Foreskin melanocyte (primary cell): ENCODE measurements at places on chromosomes 13 and 19.
A peak's percentile ranks its signal among the peaks of the same experiment; 100 is the strongest.

DNA sequence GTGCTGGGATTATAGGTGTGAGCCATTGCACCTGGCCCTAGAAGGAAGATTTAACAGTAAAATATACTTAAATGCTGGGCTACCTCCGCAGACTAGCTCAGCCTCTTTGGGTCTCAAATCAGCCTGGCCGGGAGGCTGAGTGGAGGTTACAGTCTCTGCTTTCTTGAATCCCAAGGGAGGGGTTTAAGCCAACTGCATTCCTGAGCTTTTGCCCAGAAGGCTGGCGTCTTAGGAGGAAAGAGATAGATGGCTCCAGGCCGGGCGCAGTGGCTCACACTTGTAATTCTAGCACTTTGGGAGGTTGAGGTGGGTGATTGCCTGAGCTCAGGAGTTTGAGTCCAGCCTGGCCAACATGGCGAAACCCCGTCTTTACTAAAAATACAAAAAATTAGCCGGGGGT is 623 bp upstream of the C5AR1 start:
- no peak for DNase-seq

- DNase-seq: no peak
Measured at GRCh38 chr13:86581706-86582105, 782.5 kb upstream of the SLITRK6 start.

GRCh38 chr19:12912571-12912970 is 6.5 kb downstream of the SYCE2 start:
- no peak for DNase-seq

GRCh38 chr13:20654156-20654555 is 49.3 kb upstream of the IL17D start:
- no peak for DNase-seq

DNA sequence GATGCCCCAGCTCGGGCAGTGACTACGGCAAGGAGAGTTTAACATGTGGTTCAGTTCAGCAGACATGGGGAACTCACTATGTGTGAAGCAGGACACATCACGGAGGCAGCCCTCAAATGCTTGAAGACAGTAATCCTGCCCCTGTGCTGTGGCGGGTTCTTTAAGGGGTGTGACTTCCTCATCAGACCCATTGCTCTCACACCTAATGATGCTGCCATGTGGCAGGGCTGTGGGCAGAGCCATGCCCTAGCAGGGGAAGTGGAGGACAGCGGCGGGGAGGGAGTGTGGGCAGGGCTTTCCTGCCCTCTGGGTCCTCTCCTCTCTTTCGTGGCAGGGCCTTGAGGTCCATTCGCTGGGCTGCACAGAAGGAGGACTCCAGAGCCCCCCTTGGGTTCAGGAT is 131.1 kb upstream of the GJB6 start:
- DNase-seq: no peak

DNA sequence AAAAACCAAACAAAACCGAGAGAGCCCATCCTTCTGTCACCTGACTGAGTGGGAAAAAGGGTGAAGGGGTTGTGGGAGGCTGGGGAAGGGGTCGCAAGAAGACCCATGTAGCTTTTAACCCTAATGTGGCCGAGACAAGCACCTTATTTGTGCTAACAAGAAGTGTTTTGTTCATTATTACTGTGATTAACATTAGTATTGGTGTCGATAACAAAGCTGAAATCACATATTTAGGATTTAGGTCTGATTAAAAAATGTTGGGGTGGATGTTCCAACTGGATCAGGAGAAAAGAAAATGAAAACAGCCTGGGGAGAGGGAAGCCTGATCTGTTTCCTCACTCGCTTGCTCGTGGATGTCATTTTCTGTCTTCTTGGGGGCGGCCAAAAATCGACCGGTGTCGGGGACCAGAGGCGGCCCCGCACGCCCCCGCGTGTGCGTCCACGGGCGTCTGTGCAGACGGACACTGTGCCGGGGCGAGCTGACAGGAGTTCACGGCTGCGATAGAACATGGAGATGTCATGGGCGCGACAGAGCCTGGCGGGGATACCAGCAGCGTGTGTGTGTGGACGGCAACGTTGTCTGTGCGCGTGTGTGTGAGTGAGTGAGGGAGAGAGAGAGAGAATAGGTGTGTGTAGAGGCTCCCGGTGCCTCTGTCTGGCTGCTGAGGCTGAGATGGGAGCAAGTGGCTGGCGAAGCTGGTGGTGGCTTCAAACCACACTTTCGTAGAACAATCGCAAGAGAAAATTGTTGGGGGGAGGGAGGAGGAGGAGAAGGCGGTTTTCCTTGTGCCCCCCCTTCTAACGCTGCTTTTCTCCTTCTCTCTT is 29.1 kb downstream of the NFIX start:
- no peak for DNase-seq

DNA sequence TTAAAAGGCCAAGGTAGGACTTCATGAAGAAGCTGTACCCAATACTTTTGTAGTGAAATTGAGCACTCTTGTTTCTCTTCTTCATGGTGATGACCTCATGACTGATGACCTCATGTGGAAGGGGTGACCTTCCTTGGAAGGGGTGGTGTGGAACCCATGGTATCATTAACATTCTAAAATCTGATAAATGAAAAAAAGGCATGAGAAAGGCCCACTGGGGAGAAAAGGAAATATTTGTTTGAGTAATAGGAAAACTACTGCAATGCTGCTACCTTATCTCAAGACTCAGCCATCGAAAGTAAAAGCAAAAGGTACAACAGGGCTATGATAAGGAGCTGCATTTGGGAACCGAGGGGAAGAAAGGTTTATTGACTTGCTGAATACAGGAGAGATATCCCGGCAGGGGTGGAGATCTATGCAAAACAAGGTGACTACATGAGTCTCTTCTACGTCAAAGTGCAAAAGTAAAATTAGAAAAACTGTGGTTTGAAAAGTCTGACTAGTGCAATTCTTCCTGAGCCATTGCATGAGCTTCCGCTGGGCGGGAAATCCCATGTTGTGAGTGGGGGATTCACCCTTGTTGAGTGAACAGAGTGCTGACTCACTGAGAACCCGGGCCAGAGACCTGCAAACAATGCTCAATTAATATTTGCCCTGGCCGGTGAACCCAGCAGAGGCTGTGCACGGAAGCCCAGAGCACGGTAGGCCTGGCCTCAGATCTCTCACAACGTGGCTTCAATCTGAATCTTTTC is 138.9 kb upstream of the RFC3 start:
- peak; percentile 62 for DNase-seq

DNA sequence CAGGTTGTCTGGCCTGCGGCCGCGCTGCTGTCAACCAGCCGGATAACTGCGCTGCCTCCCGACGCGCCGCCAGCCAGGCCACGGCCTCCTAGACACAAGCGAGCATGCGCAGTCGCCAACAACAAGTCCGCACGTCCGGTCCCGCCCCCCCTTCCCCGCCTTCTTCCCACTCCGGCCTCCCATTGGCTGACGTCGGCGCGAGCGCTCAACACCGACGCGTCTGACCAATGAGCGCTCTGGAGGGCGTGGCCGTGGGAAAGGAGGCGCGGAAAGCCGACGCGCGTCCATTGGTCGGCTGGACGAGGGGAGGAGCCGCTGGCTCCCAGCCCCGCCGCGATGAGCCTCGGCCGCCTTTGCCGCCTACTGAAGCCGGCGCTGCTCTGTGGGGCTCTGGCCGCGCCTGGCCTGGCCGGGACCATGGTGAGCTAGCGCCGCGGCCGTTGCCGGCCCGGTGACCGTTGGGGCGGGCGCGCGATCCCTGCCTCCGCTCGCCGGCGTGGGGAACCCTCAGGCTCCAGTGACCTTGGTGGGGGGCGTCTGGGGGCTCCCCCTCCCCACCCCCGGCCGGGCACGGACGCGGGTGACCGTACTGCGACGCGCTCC is at the start of gene GPX4:
Gene GPX4, plus strand, starts transcription at position 287 of the 603 bp plus-strand sequence. Its CDS starts 50 bp downstream, at position 337.
- DNase-seq: peak; percentile 98

DNA sequence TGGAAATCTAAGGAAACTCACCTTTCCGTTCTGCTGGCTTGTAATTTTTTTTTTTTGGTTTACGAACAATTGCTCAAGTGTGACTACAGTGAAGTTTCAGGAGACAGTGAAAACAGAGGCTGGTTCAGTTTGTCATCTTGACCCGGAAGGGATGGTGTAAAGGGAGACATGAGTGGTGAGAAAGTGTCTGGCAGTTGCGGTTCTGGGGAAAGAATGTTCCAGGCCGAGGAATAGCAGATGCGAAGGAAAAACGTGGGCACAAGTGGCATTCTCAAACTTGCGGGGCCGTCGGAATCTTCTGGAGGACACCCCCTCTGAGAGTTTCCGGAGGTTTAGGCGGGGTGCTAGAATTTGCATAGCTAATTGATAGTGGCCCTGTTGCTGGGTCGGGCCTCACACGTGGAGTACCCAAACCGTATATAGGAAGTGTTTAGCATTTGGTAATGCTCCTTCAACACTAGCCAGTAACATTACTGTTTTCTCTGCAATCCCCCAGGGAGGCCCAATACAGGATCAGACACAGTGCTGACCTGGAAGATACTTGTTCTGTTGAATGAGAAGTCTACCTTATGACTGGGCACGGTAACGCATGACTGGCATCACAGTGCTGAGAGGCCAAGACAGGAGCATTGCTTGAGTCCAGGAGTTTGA is 2.8 kb upstream of the TNFSF9 start:
- DNase-seq: no peak

DNA sequence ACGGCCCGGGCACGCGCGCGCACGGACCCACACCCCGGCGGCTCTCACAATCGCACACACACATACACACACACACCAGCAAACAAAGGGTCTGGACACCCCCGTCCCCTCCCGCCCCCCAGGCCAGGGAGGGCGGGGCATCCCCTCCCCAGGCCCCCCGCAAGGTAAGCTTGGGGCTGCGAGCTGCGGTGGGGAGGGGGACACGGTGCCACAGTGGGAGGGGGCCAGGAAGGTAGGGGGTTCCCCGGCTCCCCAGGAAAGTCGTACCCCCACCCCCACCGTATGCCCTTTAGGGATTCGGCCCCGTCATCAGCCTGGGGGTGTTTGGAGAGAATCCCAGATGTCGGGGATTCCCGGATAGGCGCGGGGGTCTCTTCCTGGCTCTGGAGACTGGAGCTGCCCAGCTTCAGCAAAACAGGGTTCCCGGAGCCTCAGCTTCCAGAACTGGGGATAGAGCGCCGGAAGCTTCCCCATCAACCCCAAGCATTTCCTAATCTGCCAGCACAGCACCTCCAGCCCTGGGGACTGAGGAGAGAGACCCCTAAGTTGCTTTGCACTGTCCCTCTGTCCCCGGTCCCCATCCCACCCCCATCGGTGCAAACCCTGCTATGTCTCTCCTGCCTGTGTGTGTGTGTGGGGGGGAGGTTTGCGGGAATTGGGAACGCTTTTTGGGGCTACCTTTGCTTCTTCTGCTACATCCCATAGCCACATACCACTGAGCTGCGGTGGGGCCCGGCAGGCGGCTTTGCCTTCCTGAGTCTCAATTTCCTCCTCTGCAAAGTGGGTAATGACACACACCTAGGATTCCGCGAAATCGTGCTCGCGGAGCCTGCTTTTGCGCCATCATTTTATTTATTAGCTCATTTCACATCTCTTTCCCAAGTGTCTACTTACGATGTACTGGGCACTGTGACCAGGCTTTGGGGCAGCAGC is 1.8 kb upstream of the CDC37 start:
- no peak for DNase-seq

- no peak for DNase-seq
Measured at GRCh38 chr13:75139291-75139690, 342.7 kb downstream of the TBC1D4 start.

GRCh38 chr19:12052497-12053169 is at the start of gene ZNF878:
TSS of gene ZNF878 (minus strand) at chr19:12052961. CDS start at chr19:12052801, 160 bp downstream.
- DNase-seq: peak; percentile 81

- no peak for DNase-seq
Measured at GRCh38 chr13:24284889-24285565, 24.4 kb upstream of the C1QTNF9 start.
